Breast epithelium (tissue), 4 donors: ENCODE measurements at places on chromosomes 5 and 9. TPM values are rescaled to one million over a fixed set of nuclear protein-coding genes. Genes with fewer than 3 reads are reported as not detected.

- H3K36me3 ChIP-seq, result no peaks in the 10 kb centered on the region
- peaks cover 6% of the 10 kb centered on the region for H3K27me3 ChIP-seq
- no peaks in the 10 kb centered on the region for H3K4me1 ChIP-seq
- no peak overlapping the region for H3K4me3 ChIP-seq
- no peak overlapping the region for H3K27ac ChIP-seq
These were observed 13.4 kb upstream of the WNK2 start for GRCh38 chr9:93170571-93170970.

DNA sequence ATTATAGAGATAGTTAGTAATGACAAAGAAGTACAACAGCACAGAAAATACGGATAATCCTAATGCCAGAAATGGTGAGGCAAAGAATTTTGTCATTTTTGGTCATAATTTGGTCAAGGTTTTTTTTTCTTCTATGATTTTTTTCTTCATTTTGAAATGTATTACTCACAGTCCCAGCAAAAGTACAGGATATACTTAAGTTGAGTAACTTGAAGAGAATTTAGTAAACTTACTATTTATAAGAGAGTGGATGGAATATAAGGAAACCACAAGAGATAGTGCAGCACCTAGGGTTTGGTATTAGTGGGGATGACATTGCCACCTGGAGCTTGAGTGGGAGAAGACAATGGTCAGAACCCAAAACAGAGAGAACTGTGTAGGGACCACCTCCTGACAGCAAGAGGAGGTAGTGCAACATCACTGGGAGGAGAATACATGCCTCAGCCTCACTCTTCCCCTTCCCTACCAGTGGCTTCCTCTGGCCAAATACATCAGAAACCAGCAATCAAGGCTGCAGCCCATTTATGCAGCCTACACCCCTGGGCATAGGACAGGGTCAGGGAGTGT, 434.5 kb upstream of the TRPC7 start:
- H3K36me3 ChIP-seq, result no peaks in the 10 kb centered on the region
- H3K4me1 ChIP-seq, result no peaks in the 10 kb centered on the region

SLC36A2 gene
- not detected for total RNA-seq

DNA sequence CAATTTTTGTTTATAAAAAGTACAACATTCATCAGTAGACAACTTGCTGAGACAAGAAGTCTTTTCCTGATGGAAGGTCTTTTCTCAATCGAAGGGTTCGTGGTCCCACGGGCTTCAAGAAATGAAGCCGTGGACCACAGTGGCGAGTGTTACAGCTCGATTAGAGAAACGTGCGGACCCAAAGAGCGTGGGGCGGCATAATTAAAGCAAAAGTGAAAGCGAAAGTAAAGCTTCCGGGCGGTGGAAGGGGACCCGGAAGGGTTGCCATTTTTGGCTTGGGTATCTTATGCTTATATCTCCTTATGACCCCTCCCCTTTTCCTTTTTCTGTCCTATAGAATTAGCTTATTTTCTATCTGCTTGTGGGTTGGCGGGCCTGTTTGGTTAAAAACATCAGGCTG, 2309.4 kb upstream of the ACO1 start:
- no peaks in the 10 kb centered on the region for H3K27me3 ChIP-seq
- H3K4me3 ChIP-seq, result no peak overlapping the region
- H3K36me3 ChIP-seq, result no peaks in the 10 kb centered on the region
- no peak overlapping the region for H3K27ac ChIP-seq
- no peak for DNase-seq
- no peaks in the 10 kb centered on the region for H3K4me1 ChIP-seq

GRCh38 chr9:21028466-21028865, 3.0 kb downstream of the HACD4 start:
- DNase-seq, result no peak
- H3K27me3 ChIP-seq, result no peaks in the 10 kb centered on the region

DNA sequence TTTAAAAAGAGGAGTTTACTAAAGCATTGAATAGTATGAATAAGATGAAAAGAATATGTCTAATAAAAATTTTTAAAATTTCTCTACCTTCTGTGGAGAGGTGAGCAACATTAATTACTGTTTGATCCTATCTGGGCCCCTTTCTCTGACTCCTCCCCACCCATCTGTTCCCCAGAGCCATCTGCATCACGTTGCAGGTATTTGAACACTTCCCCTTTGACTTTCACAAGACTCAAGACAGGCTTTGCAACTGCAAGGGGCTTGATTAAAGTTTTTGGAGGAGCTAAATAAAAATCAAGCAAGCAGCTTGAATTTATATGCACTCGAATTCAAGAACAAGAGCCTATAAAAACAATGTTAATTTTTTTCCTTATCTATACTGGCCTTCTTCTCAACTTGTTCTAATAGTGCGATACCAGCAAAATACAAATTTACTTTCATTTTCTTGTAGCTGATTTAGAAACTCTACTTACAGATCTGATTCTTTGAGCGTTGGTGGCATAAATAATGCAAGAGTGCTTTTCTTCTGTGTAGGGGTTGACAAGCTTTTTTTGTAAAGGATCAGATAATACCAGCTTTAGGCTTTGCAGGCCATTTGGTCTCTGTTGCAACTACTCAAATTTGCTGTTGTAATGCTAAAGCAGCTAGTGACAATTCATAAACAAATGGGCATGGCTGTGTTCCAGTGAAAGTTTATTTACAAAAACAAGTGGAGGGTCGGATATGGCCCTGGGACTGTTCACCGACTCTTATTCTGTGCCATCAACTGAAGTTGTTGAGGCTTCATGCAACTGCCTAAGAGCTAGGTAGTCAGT, 21.2 kb downstream of the TXNDC8 start:
- no peaks in the 10 kb centered on the region for H3K4me1 ChIP-seq
- H3K27me3 ChIP-seq, result no peaks in the 10 kb centered on the region
- H3K4me3 ChIP-seq, result no peak overlapping the region

- H3K4me1 ChIP-seq, result no peaks in the 10 kb centered on the region
- H3K27me3 ChIP-seq, result no peaks in the 10 kb centered on the region
- H3K36me3 ChIP-seq, result no peaks in the 10 kb centered on the region
- no peak overlapping the region for H3K4me3 ChIP-seq
- H3K27ac ChIP-seq, result no peak overlapping the region
These were observed 567.9 kb upstream of the DAB2 start for GRCh38 chr5:39992617-39993202.

DNA sequence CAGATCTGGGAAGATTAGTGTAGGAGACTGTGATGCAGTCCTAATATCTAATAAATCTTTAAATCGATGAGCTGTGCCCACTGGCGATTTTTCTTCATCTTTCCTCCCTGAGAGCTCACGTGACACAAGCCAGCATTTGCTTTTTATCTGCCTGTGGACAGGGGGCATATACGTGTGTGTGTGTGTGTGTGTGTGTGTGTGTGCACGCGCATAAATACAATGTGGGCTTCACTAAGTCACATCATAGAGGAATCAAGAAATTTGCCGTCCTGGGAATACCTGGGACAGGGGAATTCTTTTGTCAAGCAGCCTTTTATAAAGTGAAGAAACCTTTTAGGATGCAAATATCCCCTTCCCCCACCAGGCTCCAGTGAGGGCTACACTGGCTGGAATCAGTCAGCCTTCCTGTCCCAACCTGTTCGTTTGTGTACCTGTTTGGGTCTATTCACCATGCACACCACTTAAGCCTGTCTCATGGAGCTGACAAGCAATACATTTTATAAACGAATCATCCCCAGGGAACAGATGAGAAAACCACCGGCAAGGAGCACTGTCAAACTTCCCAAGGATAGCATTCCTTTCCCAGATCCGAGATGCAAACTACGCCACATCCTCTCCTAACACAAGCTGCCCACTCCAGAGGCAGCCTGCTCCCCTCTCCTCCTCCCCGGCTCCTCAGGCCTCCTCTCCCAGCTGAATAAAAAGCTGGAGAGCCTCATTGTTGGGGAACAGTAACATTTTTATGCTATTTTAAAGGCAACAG, 2.7 kb downstream of the EPB41L4B start:
- H3K36me3 ChIP-seq, result no peaks in the 10 kb centered on the region
- no peaks in the 10 kb centered on the region for H3K27me3 ChIP-seq
- no peak overlapping the region for H3K4me3 ChIP-seq
- no peak for DNase-seq
- peak overlapping the region; percentile 66 for H3K27ac ChIP-seq

GDA gene
- 3.0 TPM for total RNA-seq

TTC33 gene
- 28.1 TPM for total RNA-seq

GRCh38 chr5:57711471-57711870, 228.9 kb upstream of the ACTBL2 start:
- no peaks in the 10 kb centered on the region for H3K36me3 ChIP-seq
- no peaks in the 10 kb centered on the region for H3K27me3 ChIP-seq
- no peak for DNase-seq
- H3K4me3 ChIP-seq, result no peak overlapping the region

DNA sequence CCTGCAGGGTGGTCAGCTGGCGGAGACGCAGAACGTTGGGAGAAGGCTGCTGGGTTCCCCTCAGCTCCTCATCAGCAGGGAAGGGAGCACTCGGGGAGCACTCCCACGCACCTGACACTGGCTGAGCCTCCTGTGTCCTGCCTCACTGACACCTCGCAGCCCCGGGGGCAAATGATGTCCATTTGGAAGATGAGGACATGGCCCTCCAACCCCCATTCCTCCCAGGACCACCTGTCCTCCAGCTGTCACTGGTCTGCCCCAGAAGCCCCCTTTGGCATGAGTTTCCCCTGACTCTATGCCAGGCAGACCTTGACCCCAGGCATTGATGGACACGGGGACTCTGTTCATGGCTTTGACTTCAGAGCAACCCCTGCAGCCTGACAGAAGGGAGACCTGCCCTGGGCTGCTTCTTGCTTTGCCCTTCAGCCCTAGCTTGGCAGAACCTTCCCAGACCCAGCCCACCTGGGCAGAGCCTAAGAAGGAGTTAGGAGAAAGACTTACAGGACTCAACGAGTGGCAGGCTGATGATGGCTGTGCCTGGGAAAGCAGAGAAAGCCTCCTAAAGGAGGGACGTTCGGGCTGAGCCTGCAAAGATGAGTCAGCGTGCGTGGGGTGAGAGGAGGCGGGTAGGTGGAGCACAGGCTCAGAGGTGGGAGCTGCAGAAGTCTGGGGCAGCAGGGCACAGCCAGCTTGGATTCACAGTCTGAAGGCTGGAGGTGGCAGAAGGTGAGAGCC, 90.6 kb downstream of the LMX1B start:
- peaks cover 4% of the 10 kb centered on the region for H3K4me1 ChIP-seq
- DNase-seq, result peak; percentile 38
- H3K27ac ChIP-seq, result peak overlapping the region; percentile 32
- H3K27me3 ChIP-seq, result peaks cover 9% of the 10 kb centered on the region

BARHL1 gene
- not detected for total RNA-seq

PCDHGA6 gene
- 4.0 TPM for total RNA-seq

SUSD3 gene
- total RNA-seq, result 45.9 TPM

- no peaks in the 10 kb centered on the region for H3K4me1 ChIP-seq
- H3K4me3 ChIP-seq, result no peak overlapping the region
- H3K27me3 ChIP-seq, result no peaks in the 10 kb centered on the region
- no peaks in the 10 kb centered on the region for H3K36me3 ChIP-seq
- DNase-seq, result no peak
- H3K27ac ChIP-seq, result peak overlapping the region; percentile 59
These were observed 160.3 kb downstream of the WDR70 start for GRCh38 chr5:37539459-37539858.

GRCh38 chr5:28234356-28234968, 1196.1 kb upstream of the CDH9 start:
- H3K36me3 ChIP-seq, result peaks cover 5% of the 10 kb centered on the region
- no peak for DNase-seq
- no peak overlapping the region for H3K4me3 ChIP-seq
- H3K27me3 ChIP-seq, result no peaks in the 10 kb centered on the region
- no peaks in the 10 kb centered on the region for H3K4me1 ChIP-seq

- H3K27me3 ChIP-seq, result no peaks in the 10 kb centered on the region
- H3K27ac ChIP-seq, result no peak overlapping the region
- no peak overlapping the region for H3K4me3 ChIP-seq
- H3K36me3 ChIP-seq, result no peaks in the 10 kb centered on the region
- H3K4me1 ChIP-seq, result no peaks in the 10 kb centered on the region
These were observed 284.1 kb downstream of the CTNND2 start for GRCh38 chr5:11620172-11620571.

DNA sequence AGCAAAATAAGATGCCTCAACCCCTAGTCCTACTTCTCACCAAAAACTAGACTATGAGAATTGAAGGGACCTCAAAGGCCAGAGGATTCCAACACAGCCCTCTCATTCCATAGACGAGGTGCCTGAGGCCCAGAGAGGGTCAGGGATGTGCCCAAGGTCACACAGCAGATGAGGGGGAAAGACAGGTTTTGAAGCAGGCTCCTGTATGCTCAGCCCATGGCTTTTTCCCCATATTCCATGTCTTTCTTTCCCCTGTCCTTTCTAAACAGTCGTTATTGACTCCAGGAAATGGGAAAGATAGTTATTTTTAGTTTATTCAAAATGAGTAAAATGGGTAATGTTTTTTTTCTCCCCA, 61.2 kb upstream of the COL15A1 start:
- H3K4me3 ChIP-seq, result no peak overlapping the region
- H3K27ac ChIP-seq, result no peak overlapping the region
- H3K27me3 ChIP-seq, result no peaks in the 10 kb centered on the region
- no peaks in the 10 kb centered on the region for H3K4me1 ChIP-seq
- no peak for DNase-seq
- H3K36me3 ChIP-seq, result no peaks in the 10 kb centered on the region

DNA sequence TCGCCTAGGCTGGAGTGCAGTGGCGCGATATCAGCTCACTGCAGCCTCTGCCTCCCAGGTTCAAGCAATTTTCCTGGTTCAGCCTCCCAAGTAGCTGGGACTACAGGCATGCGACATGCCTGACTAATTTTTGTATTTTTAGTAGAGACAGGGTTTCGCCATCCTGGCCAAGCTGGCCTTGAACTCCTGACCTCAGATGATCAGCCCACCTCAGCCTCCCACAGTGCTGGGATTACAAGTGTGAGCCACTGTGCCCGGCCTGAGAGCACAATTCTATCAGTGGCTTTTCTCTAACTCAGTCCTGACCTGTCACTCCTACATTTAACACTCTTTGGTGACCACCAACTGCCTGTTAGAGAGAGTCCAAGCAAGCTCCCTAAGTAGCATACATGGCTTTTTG, 82.7 kb upstream of the SPOCK1 start:
- H3K36me3 ChIP-seq, result no peaks in the 10 kb centered on the region
- H3K27ac ChIP-seq, result no peak overlapping the region
- H3K27me3 ChIP-seq, result no peaks in the 10 kb centered on the region
- no peaks in the 10 kb centered on the region for H3K4me1 ChIP-seq

GRCh38 chr9:136762915-136763648, 1.2 kb downstream of the LCN15 start:
- DNase-seq, result no peak
- H3K36me3 ChIP-seq, result no peaks in the 10 kb centered on the region
- H3K4me1 ChIP-seq, result no peaks in the 10 kb centered on the region

MSX2 gene
- 12.7 TPM for total RNA-seq

CARTPT gene
- not detected for total RNA-seq

DNA sequence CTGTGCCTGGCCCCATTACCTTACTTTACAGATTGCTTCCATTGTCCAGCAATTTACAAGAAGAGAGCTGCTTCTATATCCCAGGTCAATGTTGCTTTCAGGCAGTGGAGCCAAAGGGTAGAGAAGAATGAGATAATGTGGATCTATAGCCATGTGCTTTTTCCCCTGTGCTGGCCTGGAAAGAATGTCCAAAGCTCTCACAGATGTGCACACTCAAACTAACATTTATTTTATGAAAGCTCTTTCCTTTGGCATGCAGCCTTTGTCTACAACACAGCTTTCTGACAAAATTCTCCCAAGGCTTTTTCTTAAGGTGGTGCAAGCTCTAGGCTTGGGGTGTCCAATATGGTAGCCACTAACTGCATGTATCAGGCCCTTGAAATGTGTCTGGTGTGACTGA, 217.3 kb downstream of the LRRC70 start:
- H3K27me3 ChIP-seq, result no peaks in the 10 kb centered on the region
- no peaks in the 10 kb centered on the region for H3K36me3 ChIP-seq
- H3K4me3 ChIP-seq, result no peak overlapping the region

GRCh38 chr5:177427211-177427822, 841 bp downstream of the GRK6 start:
- peaks cover 5% of the 10 kb centered on the region for H3K4me1 ChIP-seq
- H3K27me3 ChIP-seq, result no peaks in the 10 kb centered on the region
- peak overlapping the region; percentile 92 for H3K27ac ChIP-seq
- H3K36me3 ChIP-seq, result no peaks in the 10 kb centered on the region
- no peak for DNase-seq
